ENCODE measurements at places on chromosomes 5 and 9. TPM values are rescaled to one million over a fixed set of nuclear protein-coding genes. Genes with fewer than 3 reads are reported as not detected.

DNA sequence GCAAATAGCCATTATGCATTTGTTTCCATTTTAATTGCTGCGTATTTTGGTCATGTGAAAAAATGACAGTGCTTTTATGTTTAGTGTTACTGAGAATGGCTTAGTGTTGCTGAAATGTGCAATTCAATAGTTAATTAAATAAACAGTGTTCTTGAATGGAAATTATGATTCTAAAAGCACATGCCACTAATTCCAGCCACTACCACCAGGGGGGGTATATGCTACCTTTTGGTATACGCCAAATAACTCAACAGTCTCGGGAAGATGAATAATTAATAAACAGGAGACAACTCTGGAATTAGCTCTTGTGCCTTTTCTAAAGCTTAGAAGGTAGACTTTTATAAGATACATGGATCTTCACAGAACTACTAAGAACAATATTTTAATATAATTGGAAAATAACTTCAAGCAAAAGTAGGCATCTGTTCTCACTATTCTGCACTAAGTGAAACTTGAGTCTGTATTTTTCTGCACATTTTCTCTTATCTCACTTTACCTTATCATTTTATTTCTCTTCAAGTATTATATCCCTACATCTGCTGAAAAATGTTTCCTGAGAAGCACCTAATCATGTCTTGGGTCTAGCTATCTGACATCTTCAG is 83.5 kb upstream of the MINAR2 start:
- DNase-seq, result peak; percentile 35

The GRM6 gene
- not detected for total RNA-seq

GRCh38 chr9:91654527-91654926 is 230.9 kb upstream of the NFIL3 start:
- DNase-seq, result no peak

DNA sequence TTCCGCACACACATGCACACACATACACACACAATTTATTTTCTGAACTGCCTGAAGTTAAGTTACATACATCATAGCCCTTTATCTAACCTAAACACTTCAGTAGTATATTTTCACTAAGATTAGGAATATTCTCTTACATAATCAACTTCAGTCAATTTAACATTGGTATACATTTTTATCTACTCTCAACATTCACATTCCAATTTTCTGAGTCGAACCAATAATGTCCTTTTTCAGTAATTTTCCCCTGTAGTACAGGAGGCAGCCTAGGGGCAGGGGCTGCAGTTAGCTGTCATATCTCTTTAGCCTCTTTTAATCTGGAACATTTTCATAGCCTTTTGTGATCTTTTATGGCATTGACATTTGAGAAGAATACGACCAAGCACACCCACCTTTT is 150.1 kb downstream of the DAB2IP start:
- DNase-seq, result peak; percentile 11

GRCh38 chr5:115553082-115553481 is 8.5 kb upstream of the FEM1C start:
- DNase-seq, result peak; percentile 46

DNA sequence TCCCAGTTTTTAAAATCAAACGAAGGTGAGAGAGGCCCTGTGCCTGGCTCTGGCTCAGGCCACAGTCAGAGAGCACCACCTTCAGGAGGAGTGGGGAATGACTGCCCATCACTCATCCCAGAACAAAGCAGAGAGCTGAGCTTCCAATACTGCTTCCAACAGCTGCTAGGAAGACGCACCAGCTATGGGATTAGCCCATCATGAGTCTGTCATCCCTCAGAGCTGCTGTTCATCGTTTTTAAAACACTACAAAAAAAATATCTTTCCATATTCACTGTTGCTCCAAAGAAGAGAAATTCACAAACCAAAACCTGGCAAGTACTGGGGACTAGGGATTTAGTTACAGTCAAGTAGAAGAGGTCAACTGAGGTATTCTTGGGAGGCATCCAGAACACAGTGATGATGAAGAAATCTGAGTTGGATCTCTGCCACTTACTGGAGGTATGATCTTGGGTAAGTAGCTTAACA is 102.4 kb downstream of the CDK5RAP2 start:
- DNase-seq, result peak; percentile 90

DNA sequence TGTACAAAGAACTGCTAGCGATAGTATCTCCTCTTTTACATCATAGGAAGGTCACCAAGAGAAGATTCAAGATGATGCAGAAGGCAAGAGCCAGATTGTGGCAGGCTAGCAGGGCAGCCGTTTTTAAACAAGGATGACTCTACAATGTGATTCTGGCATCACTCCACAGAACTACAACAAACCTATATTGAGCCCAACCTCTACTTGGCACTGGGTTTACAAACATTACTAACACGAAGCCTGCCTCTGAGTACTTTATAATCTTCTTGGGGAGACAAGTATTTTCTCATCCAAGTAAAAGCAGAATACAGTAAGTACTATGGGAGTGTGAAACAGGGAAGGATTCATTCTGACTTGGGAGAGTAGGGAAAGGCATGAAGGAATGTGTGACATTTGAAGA is 448.6 kb downstream of the ZNF608 start:
- no peak for DNase-seq
